ENCODE measurements at places on chromosomes 12 and 14.

DNA sequence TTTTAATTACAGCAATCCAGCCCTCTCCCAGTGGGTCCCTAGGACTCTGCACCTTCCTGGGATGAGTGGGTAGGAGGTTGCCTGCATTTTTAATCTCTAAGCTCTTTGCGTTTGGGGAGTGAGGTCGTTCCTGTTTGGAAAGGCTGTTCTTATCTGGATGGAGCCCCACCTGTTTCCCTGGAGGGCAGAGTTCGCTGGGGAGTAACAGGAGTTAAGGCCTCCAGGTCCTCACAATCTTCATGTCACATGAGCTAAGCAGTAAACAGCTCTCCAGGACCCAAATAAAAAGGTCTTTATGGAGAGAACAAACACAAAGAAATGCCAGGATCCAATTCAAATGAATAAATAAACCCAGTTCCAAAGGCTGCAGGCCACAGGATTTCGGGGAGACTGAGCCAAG, 56.0 kb upstream of the RFLNA start:
- DNase-seq, result no peak

DNA sequence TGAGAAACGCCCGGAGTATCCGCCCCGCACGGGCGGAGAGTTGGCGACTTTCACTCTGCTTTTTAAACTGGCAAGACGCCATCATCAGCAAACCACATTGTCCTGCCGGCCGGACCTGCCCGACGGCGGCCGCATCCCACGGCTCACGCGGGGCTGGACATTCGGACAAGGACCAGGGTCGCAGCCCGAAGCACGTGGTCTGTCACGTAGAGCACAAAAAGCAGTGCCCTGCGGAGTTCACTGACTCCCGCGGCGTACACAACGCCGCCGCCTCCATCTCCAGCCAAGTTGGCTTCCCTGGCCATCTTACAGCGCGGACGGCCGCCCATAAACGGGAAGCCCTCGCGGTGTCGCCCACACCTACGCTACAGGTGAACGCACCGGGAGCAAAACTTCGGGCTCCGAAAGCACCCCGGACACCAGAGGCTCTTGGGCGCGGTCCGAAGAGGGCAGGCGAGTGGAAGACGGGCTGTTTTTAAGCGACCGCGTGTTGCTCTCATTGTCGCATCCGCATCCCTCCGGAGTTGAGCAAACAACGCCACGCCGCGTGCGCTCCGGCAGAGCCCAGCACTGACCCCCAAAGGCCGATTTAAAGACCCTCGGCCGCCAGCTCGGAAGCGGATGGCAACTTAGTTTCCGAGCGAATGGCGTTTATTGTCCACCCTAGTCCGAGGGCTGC, 966 bp downstream of the SINHCAF start:
- peak; percentile 29 for DNase-seq

GRCh38 chr12:14393751-14394150, 28.3 kb downstream of the ATF7IP start:
- DNase-seq, result no peak

- DNase-seq, result no peak
These were observed 53.5 kb downstream of the IGF1 start for GRCh38 chr12:102426599-102427542.

- peak; percentile 48 for DNase-seq
These were observed 62.5 kb downstream of the DRAM1 start for GRCh38 chr12:101939856-101940265.

DNA sequence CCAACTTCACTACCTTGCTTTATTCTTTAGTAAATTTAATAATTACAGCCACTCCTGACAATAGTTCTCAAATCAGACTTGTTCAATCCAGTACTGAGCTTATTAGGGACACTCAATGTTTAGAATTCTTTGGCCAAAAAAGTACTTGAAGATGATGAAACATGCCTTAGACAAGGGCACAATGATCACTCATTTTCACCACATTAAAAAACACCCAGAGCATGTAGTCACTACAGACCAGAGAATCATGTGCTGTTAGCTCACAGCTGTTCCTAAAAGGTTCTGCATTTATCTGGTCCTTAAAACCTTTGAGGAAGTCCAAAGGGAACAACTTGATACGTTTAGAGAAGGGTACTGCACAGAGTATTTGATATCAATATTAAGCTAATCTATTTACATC, 98.7 kb downstream of the INSM2 start:
- DNase-seq, result no peak

- DNase-seq, result no peak
These were observed 10.9 kb upstream of the PIK3C2G start for GRCh38 chr12:18250313-18250916.

- no peak for DNase-seq
These were observed 12.4 kb downstream of the COPZ1 start for GRCh38 chr12:54337280-54337842.

DNA sequence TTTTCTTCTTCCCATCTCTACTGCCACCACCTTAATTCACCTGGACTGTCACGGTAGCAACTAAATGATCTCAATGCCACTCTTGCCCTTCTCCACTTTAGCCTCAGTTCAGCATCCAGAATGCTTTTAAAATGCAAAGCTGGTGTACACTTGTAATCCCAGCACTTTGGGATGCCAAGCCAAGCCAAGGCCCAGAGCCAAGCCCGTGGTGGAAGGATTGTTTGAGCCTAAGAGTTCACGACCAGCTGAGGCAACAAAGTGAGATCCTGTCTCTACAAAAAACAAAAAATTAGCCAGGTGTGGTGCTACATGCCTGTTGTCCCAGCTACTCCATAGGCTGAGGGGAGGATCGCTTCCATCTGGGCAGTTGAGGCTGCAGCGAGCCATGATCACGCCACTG, 5.9 kb downstream of the CIPC start:
- no peak for DNase-seq

- no peak for DNase-seq
These were observed 434.1 kb downstream of the NOVA1 start for GRCh38 chr14:26163761-26164160.

GRCh38 chr12:112524676-112525425, 106.1 kb downstream of the PTPN11 start:
- no peak for DNase-seq

GRCh38 chr12:79063258-79063657, 198.7 kb downstream of the SYT1 start:
- DNase-seq, result no peak

- DNase-seq, result no peak
These were observed 11.8 kb upstream of the CEBPE start for GRCh38 chr14:23130871-23131270.

- DNase-seq, result no peak
These were observed 137.6 kb upstream of the TMTC1 start for GRCh38 chr12:29921307-29921706.

- DNase-seq, result no peak
These were observed 256.2 kb upstream of the CPNE8 start for GRCh38 chr12:39161465-39162085.

DNA sequence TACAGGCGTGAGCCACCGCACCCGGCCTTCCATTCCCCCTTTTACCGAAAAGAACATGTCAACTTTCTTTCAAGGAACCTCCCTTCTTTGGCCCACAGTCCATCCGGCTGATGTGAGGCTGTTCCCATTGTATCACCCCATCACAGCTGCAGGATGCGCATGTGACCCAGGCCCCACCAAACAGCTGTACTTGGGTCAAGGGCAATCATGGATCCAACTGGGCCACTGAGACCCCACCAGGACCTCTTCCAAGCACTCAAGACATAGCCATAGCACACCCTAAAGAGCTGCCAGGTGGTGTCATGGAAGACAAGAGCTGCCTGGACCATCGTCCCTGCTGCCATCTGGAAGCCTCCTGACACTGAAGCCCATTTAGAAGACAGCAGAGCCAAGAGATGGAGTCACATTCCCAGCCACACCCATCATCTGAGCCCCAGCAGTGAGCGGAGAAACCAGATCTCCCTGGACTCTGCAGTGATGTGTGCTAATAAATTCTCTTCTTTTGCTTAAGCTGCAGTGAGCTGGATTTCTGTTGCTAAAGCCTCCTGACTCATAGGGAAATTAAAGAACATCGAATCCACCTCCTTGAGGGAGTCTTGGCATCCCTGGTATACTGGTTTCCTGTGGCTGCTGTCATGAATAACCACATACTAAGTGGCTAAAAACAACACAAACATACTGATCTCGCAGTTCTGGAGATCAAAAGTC, 105.6 kb downstream of the KSR2 start:
- no peak for DNase-seq

DNA sequence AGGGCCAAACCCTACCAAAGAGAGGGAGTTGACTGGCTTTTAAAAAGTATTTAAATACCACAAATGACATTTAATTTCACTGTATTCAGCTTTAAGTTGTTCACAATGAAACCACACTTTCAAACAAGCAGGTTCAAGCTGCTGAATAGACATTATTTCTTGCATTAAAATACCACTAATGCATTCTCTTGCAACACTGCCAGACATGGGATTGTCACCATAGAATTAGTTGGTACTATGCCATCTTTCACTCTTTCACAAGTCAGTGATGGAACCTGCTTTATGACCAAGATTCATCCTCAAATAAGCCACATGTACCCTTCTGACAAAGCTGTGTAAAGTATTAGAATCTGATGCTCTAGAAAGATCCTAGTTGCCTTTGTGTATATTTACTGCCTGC, 239.4 kb downstream of the PAWR start:
- DNase-seq, result no peak

DNA sequence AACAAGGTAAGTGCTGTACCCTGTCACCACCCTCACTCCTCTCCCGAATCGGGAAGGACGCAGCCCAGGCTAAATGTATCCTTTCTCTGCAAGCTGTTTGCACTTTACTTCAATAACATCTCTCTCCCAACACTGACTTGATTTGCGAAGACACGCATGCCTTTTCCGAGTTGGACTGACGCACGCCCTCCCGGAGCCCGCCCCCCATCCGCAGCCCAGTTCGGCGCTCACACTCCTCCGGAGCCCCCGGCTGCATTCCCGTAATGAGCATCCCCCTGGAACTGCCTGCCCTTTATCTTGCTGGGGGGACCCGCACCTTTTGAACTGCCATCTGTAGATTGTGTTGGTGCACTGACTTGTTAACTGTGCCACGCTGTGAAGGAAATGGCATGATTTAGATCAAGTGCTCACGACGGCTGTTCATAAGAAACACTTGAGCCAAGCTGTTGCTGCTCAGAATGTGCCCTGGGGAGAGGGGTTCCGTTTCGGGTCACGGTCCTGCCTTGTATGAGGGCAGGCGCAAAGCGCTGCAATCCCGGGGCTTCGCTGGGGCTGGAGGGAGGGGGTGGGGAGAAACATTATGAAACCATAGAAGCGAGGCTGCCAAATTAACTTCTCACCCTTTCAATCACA, 176.6 kb upstream of the CDKN3 start:
- no peak for DNase-seq

DNA sequence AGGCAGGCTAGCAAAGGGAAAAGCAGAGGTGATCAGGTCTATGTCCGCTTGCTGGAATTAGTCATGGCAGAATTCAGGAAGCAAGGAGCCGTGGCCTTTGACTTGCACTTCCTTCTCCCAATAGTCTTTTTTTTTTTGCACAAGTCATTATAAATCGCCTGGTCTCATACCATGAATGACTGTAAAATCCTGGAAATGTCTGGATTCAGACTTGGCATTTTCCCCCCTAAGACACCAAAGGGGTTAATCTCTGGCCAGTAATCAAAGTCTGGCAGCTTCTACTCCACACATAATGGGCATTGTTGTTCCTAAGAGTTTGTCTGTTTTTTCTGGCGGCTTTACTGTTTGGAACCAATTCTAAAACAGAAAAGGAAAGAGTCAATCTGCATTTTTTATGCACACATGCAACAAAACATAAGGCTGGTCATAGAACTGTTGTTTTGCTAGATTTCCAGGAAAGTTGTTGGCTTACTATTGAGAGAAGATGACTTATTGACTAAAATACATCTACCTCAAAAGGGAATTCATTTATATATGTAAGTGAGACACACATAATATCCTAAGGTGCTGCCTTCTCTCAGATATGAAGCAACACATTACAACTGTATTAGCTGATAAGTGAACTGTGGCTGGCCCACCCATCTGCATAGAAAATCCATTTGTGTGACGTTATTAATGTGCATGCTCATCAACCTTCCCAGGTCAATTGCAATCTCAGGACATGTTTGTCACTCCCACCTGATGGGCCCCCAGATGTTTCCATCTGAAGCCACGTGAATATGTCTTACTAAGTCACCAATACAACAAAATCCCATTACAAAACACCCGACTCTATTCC, 157.3 kb downstream of the BTG1 start:
- DNase-seq, result no peak

- no peak for DNase-seq
These were observed 60.4 kb downstream of the TMTC3 start for GRCh38 chr12:88202500-88202899.

GRCh38 chr12:106498056-106498455, 84.7 kb upstream of the RFX4 start:
- DNase-seq, result no peak

- DNase-seq, result no peak
These were observed 242.6 kb downstream of the CPNE8 start for GRCh38 chr12:38662829-38663228.

DNA sequence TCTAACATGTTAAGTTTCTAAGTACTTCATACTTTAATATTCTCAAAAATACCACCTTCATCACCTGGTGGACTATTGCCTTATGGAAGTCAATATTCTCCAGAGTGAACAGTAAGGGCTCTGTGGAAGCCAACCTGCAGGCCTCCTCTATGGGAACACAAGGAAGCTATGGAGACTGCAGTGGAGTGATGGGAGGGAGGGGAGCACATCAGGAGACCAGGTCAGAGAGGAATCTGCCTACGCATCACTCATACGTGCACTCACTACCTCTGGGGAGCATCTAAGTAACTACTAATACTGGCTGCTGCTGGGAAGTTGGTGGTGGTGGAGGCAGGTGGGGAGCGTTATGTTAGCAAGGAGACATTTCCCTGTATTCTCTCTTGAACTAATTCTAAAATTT, 19.9 kb downstream of the HECTD4 start:
- DNase-seq, result no peak

DNA sequence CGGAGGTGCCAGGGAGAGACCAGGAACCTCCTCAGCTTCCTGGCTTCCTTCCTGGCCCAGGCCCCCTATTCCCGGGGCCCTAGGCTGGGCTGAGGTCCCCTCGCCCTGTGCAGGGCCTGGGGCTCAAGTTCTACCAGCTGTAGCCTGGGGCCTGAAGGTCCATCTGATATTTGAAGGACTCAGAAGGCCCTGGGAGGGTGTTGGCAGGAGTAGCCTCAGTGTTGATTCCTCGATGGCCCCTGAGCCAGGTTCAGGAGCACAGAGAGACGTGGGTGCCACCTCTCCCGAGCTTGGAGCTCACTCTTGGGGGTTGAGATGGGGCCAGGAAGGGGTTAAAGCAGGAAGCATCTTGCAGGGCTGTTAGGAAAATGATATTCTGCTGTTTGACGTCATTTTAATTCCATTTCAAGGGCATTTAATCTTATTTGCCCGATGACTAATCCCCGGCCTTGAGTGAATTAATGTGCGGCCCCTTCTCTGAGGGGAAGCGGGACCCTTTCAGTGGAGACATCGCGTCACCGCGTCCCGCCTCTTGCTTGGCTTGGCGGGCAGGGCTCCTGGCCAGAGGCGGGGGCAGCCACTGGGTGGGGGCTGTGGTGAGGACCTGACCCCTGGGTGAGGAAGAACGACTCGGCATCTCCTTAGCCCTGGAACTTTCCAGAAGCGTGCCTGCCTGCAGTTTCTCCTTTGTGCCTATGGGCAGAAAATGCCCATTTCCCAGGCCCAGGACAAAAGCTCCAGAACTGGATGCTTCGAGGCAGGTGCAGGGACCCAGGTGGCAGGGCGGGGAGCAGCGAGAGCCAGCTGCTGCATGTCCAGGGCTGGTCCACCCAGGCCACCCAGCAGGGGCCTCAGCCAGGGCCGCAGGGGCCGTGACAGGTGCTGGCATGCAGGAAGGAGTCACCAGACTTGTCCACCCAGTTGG, 158.3 kb downstream of the KIF26A start:
- DNase-seq, result peak; percentile 4

All from CD4-positive, alpha-beta T cell treated with Interleukin-15 for 1 hour (primary cell).